ENCODE measurements at places on chromosomes 7 and 10. TPM values are rescaled to one million over a fixed set of nuclear protein-coding genes. Genes with fewer than 3 reads are reported as not detected.

Gene CCDC201
- total RNA-seq: not detected

Gene UCMA
- not detected for total RNA-seq

GRCh38 chr7:88262562-88262961 lies 42.7 kb upstream of the SRI start:
- DNase-seq: no peak

GRCh38 chr10:101379663-101380352 lies 25.8 kb downstream of the BTRC start:
- DNase-seq: no peak

GRCh38 chr7:45695249-45695995 lies 121.3 kb downstream of the ADCY1 start:
- DNase-seq: peak; percentile 20

GRCh38 chr10:78993261-78993945 lies 75.4 kb upstream of the ZMIZ1 start:
- no peak for DNase-seq

GRCh38 chr10:78876449-78876848 lies 192.3 kb upstream of the ZMIZ1 start:
- no peak for DNase-seq

DNA sequence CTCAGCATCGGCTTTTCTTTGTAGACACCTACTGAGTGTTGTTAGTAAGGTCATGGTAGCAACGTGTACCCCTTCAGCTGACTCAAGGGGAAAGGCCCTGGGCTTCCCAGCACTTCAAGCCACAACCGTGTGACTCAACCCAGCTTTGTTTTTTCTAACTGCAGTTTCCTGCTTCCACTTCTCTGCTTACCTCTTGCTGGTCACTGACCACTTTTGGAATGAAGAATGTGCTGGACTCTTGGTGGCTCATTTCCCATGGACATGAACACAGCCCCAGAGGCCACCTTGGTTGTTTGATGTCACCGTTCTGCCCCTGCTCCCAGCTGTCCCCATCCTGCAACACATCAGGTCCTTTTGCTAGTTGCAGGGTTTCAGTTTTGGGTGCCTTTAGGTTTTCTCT lies 69.5 kb upstream of the ZNF438 start:
- peak; percentile 55 for DNase-seq

GRCh38 chr7:94700926-94701554 lies 45.1 kb upstream of the SGCE start:
- DNase-seq: no peak
